Activated naive CD8-positive, alpha-beta T cell treated with anti-CD3 and anti-CD28 coated beads, Interleukin-2, amount 10 ng/mL, durations not matched to agents 7 days and 5 days (primary cell): ENCODE measurements at places on chromosomes 13 and 19.

DNA sequence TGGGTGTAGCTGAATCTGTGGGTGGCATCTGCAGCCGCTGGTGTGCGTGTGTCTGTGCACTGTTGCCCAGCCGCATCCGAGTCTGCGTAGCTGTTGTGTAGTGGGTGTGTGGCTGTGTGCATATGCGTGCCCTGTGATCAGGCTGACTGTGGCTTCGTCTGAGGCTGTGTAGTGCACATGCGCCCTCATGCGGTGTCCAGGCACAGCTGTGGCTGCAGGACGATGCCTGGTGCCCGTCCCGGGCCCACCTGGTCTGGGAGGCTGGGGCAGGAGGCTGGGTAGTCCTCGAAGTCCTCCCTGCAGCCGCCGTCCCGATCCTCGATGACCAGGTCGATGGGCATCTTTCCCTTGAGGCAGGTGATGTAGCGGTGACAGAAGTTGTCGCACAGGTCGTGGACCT lies 4.9 kb downstream of the MEIS3 start:
- no peaks in the 10 kb centered on the region for H3K36me3 ChIP-seq
- no peak overlapping the region for H3K4me3 ChIP-seq
- peaks cover 10% of the 10 kb centered on the region for H3K4me1 ChIP-seq
- DNase-seq: no peak
- H3K27ac ChIP-seq: no peak overlapping the region

DNA sequence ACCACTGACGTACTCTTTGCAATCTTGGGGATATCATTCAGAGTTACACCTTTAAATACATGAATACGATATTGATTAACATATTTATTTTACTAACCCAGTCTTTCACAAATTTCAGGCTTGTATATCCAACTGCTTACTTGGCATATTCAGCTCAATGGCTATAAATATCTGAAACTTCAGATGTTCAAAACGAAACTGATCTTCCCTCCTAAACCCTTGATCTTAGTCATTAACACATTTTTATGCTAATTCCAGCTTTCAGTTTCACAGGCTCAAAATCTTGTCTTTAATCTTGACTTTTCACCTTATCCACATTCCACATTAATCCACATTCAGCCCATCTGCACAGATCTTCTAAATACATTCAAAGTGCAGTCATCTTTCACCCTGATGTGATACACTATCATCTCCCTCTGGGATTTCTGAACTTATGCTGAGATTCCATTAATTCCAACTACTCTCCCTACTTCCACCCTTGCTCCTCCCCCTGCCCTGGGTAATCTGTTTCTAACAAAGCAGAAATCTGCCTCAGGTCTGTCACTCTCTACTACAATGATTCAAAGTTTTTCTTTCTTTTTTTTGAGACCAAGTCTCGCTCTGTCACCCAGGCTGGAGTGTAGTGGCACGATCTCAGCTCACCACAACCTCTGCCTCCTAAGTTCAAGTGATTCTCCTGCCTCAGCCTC lies 387.2 kb downstream of the GPC5 start:
- no peak for DNase-seq
- H3K4me3 ChIP-seq: no peak overlapping the region
- no peaks in the 10 kb centered on the region for H3K36me3 ChIP-seq
- no peaks in the 10 kb centered on the region for H3K27me3 ChIP-seq
- no peaks in the 10 kb centered on the region for H3K4me1 ChIP-seq

DNA sequence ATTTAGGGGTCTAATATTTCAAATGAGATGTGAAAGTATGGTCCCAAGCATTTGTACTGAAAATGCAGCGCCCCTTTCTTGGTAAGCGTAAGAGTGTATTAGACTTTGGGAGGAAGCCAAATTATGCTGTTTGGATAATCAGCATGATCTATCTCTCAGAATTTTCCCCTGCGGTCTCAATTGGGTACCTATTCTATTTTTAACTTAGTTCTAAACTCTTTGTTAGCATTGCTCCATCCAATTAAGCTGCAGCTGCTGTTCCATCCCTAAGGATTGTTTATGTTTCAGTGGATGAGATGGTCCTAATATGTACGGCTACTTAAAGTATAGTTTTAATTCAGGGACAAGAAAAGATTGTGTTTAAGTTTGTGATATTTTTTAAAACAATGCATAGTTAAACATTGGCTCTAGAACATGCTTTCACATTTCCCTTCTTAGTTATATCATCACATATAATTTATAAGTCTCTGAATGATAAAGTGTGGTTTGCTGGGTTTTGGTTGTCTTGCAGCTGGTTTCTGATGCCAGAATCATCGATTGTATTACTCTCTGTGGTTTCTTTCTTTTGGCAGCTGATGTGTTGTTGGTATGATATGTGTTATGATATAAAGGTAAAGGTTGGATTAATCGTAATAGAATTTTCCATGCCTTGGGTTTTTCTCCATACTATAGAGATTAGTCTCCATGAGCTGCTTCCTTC lies 15.0 kb downstream of the POLR1D start:
- H3K36me3 ChIP-seq: peaks cover 17% of the 10 kb centered on the region
- H3K4me1 ChIP-seq: peaks cover 17% of the 10 kb centered on the region
- no peaks in the 10 kb centered on the region for H3K27me3 ChIP-seq
- no peak overlapping the region for H3K4me3 ChIP-seq

DNA sequence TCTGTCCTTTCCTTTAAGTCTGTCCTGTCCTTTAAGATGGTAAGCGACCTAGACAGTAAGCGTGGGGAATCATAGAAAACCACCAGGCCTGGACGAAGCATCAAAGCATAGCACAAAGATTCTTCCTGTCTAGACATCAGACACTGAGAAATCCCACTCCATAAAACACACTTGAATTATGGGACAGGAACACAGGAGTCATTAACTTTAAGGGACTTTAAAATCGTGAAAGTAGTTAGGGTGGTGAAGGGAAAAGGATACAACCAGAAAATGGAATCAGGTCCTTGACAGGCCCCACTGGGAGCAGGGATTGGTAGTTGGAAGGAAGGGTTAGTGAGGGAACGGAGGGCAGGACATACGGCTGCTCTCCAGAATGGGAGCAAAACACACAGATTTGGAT lies 31.6 kb upstream of the C1QTNF9 start:
- no peak for DNase-seq
- H3K36me3 ChIP-seq: peaks cover 19% of the 10 kb centered on the region
